Stimulated activated naive CD4-positive, alpha-beta T cell (primary cell): ENCODE measurements at places on chromosomes 5 and 9.

- DNase-seq, result no peak
Observed at GRCh38 chr5:174837919-174838902, 113.8 kb downstream of the MSX2 start.

DNA sequence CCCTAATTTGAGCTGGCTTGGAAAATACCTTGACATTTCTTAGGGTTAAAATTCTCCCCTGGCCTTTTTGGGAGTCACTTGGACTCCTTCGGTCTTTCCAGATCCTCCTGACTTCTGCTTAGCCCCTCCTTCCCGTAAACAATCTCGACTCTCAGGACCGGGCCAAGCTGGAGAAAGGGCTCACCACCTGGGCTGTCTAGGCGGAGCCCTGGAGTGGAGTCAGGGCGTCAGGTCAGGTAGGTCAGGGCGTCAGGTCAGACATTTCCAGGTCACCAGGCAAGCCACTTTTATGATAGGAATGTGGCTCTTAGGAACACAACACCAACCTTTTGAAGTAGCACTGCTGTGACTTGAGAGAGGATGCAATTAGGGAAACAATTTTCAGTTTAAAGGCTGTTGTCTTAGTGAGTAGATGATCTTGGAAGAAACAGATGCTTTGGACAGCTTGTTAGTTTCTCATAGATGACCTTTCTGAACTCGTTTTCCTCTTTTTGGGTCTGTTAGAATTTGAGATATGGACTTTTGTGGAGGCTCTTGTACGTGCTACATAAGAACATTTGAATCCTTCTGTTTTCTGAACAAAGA lies 12.8 kb downstream of the OSTF1 start:
- DNase-seq, result no peak

DNA sequence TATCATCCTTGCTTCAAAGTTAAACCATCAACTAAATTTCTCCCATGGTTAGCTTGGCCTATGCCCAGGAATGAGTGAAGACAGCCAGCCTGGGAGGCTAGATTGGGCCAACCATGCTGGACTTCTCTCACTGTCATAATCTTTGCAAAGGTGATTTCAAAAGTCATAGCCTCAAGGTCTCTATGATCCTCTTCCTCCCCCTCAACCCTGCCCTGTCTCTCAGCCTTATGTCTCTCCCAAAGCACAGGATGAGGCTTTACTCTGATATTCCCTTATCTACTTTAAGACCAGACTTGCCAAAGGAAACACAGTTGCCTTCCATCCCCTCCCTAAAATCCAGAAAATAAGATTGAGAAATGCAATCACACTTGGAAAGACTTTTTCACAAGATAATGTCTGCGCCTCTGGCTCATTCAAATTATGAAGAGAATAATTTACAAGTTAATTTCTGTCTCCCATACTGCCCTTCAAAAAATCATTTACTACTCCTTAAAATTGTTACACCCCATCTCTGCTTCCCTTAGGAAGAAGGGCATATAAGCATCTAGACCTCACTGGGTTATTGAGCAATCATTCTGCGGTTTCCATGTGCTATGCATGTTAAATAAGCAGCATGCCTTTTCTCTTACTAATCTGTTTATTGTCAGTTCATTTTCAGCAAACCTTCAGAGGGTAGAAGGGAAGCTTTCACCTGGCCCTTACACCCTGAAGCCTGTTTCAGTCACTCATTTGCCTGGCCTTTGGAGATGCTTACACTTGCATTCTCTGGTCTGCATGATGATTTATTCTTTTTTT lies 113.8 kb upstream of the ANKRD55 start:
- DNase-seq, result no peak

- no peak for DNase-seq
Observed at GRCh38 chr9:115373000-115373709, 255.2 kb upstream of the TNC start.

GRCh38 chr5:133861161-133861737 lies 107.2 kb downstream of the C5orf15 start:
- no peak for DNase-seq

DNA sequence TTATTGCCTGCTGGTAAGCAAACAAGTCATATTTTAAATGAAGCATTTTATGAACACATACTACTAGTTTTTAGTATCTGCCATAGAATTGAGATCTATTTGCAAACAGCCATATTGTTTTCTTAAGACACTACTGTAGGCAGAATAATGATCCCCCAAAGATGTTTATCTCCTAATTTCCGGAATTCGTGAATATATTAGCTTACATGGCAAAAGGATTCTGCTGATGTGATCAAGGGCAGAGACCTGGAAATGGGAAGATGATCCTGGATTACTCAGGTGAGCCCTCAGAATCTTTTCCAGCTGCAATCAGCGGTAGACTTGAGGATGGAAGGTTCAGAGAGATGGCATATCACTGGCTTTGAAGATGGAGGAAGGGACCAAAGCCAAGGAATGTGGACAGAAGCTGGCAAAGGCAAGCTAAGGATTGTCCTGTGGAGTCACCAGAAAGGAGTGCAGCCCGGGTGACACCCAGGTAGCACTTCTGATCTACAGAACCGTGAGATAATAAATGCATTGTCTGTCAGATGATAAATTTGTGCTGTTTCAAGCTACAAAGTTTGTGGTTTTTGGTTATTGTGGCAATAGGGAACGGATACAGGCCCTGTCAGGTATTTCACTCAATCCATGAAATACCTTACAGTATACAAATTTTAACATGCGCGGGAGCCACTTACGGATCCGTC lies 1.0 kb upstream of the ERCC6L2 start:
- no peak for DNase-seq

DNA sequence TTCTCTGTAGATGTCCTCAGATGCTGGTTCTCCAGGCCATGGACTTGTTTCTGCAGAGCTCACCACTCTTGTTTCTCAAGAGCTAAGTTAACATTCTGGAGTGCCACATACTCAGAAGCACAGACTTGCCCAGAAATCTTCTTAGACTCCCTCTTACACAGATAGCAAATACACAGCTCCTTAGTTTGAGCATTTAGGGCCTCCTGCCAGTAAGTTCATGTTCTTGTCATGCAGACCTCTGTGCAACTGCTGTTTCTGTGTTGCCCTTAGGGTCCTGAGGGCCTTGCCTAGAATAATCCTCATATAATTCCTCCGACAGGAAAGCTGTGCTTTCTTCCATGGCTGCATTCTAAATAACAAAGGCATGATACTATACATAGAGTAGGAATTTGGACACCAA lies 1.3 kb upstream of the PTPDC1 start:
- no peak for DNase-seq

DNA sequence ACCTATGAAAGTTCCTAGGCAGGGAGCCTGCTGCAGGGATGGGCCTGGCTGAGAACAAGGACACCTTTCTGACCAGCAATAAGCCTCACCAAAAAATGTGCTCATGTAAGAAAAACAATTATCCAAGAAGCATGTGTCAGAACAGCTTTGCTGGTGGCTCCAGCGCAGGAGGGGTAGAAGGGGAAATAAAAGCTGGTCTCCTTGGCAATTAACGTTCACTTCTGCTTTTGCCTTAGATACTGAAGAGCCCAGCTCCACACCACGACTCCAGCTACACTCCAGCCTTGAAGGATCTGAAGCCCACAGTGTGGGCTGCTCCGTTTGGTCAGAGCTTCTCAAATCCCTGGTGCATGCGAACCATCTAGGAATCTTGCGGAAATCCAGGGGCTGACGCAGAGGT lies 107.6 kb upstream of the PHYKPL start:
- no peak for DNase-seq

- DNase-seq, result no peak
Observed at GRCh38 chr9:85940275-85940831, 593 bp upstream of the NAA35 start.

- DNase-seq, result no peak
Observed at GRCh38 chr5:60374409-60374808, 325.6 kb downstream of the DEPDC1B start.

GRCh38 chr9:109117856-109118807 lies 1.6 kb downstream of the TMEM245 start:
- DNase-seq, result no peak

DNA sequence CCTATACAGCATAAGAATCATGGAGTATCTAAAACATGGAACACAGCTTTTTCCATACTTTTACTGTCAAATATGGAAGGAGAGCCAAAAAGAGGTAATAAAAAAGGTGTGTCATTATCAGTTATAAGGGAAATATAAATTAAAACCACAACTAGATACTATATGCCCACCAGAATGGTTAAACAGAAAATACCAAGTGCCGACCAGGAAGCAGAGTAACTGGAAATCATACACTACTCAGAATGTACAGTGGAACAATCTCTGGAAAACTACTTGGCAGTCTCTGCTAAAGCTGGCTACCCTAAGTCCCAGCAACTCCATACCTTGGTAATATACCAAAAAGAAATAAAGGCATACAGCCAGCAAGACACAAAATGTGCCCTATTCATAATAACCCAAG lies 2.4 kb downstream of the PAIP1 start:
- no peak for DNase-seq

DNA sequence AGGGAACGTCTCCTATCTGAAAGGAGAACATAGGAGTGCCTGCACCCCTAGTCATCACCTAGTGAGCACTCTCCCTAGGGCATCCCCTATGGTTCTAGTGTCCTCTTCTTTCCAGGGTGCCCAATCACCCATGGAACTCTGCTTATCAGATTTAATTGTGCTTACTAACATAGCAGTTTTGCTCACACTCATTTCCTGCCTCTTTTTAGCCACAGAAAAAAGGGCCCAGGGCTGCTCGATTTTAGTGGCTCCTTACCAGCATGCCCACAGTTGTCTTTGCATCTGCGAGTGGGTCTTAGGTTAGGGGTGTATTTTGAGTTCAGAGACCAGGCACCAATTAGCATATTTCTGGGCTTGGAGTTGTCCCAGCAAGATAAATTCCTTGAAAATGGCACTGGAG lies 1110.2 kb downstream of the TAF11L14 start:
- DNase-seq, result no peak

DNA sequence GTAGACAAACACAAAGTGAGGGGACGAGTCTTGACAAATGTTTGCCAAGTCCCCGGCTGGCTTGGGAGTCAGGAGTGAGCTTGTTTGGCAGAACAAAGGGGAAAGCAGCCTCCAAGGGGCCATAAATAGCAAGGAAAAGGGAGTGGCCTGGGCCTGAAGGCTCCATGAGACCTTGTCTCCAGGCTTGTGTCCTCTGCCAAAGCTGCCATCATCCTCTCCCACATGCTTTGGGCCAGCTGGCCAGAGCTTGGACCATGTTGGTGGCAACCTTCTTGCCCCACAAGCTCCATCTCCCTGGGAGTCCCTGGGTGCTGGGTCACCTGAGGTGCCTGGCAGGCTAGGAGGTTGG lies 13.3 kb upstream of the PITX1 start:
- no peak for DNase-seq

DNA sequence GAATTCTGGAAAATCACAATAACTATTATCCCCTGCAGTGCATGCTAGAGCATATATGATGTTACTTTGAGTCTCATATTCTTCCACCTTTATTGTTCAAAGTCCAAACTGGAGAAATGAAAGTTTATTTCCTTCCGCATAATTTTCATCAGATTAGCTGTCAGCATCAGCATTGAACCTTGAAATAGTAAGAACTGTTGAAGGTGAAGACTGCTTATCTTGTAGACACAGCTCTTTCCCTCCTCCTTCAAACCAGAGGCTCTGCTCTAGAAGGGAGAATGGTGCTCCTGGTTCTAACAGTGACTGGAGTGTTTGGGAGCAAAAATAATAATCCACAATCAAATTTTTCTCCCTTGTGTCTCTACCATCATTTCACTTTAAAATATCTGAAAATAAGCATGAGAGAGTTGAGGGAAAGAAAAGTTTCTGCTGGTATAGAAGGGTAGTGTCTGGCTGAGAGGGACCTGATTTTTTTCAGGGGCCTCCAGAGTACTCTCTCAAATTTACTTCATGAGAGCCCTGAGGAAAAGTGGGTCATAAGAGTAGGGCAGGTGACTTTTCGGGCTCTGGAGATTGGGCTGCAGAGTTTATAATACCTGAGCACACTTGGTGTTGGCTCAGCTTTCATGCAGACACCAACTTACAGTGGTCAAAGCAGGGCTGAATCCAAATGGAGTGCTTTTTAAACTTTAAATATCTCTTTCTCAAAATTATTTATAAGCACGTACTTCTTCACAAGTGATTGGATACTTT lies 170.4 kb downstream of the ZDHHC21 start:
- no peak for DNase-seq

DNA sequence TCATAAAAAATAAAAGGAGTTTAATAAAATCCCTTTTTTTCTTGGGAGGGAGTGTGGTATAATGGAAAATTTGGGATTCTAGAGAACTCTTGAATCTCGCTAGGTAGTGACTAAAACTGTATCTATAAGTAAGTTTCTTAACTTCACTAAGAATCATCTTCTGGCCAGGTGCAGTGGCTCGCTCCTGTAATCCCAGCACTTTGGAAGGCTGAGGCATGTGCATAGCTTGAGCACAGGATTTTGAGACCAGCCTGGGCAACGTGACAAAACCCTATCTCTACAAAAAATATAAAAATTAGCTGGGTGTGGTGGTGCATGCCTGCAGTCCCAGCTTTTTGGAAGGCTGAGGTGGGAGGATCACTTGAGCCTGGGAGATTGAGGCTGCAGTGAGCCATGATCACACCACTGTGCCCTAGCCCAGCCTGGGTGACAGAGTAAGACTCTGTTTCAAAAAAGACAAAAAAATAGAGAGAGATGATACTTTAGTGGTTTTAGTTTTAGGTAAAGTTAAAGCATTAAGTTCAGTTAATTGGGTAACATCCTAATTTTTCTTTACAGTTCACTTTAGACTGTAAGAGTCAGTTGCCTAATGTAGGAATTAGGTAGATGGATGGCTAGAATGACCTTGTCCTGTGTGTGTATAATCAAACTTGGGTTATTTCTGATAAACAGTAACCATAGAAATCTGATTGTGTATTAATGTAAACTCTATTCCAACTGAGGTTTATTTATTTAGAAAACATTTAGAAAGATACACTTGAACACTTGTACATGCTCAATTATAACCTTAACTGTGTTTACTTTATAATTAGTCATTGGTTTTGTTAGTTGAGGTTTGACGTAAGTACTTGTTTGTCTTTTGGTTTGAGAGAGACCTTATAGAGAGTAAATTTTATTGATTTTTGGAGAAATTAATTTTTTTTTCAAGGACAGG lies 17.8 kb downstream of the UNC13B start:
- DNase-seq, result no peak

GRCh38 chr5:6581559-6582426 lies 51.1 kb downstream of the NSUN2 start:
- DNase-seq, result no peak

GRCh38 chr5:17910318-17910717 lies 276.1 kb downstream of the TAF11L14 start:
- DNase-seq, result no peak

DNA sequence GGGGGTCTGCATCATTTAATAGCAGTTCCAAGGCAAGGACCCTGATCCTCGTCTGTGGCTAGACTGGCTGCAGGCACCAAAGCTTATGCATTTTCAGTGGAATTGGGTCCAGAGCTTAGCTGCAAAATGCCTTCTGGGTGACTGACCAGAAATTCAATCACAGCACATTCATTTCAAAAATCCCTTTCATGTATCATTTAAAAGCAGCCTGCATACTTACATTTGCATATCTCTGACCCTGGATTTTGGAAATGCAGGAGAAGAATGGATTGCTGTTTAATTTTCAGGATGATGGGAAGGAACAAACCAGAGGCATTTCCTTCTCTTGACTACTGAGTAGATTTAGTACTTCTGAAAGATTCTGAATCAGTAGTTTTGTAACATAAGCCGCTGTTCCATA lies 122.8 kb downstream of the PPP2R2B start:
- DNase-seq, result no peak

- DNase-seq, result no peak
Observed at GRCh38 chr5:20601678-20602100, 613.7 kb upstream of the CDH18 start.

GRCh38 chr5:143733665-143734455 lies 78.1 kb upstream of the HMHB1 start:
- no peak for DNase-seq
